ENCODE measurements at places on chromosomes 2 and 18.

DNA sequence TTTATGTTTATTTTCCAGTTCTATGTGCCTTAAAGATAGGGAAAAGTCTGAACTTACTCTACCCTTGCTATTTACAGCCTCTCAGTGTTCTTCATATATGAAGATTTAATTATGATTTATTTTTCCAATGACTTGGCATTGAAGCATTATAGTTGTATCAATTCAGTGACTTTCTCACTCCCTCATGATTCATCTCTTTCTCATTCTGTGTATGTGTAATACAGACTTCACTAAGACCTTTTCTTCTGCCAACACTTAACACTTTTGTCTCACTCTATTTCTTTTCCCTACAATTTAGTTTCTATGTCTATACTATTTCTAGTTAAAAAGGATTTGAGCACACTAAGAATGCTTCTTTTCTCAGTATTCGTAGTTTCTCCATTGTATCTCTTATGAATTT is 1470.3 kb upstream of the ACVR2A start:
- DNase-seq: no peak

- no peak for DNase-seq
Observed at GRCh38 chr2:134943540-134943939, 24.9 kb downstream of the CCNT2 start.

DNA sequence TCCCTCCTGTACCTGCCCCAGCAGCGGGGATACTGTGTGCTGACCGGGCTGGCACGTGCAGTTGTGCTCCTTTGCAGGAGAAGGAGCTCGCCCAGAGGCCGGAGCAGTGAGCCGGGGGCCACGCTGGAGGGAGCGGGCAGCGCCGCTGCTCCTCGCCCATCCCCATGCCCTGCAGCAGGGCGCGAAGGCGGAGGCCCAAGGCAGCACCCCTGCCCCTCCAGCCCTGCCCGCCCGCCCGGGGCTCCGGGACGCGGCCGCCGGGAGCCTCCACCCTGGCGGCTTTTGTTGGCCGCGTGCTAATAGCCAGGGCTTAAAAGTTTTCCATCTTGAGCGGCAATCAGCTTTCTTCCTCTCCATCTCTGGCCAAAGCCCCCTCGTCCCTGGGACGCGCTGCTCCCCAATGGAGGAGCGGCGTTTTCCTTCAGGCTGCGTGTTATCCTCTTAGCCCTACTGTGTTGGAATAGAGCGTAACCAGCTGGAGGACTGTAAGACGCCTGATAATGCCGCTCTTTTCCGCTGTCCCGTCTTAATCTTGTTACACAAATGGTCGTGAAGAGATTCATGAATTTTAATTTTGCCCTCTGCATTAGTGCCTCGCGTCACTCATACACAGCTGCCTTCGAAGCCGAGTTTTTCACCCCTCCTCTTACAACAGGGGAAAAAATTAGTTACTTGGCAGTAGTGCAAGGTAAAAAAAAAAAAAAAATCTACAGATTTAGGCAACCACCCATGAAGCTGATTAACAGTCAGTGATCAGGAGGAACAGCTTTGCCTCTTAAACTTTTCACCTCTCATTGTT is 172.9 kb upstream of the SIX3 start:
- DNase-seq: no peak

DNA sequence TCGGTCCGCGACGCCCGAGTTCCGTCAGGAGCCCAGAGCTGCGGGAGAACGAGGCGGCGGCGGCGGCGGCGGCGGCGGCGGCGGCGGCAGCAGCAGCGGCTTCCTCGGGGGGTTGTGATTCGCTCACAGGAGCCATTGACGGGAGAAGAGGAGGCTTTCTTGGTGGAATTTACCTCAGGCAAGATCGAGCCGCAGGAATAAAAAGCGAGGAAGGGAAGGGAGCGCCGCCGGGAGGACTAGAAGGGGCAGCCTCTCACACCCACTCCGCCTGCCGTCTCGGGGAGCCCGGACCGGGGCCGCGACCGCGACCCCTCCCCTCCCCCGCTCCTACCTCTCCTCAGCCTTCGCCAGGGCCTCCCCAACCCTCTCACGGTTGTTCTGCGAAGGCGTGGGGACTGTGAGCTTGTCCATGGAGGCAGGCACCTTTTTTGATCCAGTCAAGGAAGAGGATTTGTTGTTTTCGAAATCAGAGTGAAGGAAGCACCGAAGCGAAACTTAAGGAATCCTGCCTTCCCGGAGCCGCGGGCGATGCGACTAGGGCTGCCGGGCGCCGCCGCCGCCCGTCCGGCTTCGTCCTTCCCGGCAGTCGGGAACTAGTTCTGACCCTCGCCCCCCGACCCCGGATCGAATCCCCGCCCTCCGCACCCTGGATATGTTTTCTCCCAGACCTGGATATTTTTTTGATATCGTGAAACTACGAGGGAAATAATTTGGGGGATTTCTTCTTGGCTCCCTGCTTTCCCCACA is 506 bp downstream of the BMPR2 start:
- DNase-seq: peak; percentile 52

GRCh38 chr2:263774-264492 is at the start of gene SH3YL1:
Gene SH3YL1, minus strand, starts transcription at chr2:264032. Its CDS starts 48 bp downstream, at chr2:263984.
- DNase-seq: no peak

GRCh38 chr18:35050705-35051195 is 9.5 kb downstream of the MAPRE2 start:
- DNase-seq: peak; percentile 34

DNA sequence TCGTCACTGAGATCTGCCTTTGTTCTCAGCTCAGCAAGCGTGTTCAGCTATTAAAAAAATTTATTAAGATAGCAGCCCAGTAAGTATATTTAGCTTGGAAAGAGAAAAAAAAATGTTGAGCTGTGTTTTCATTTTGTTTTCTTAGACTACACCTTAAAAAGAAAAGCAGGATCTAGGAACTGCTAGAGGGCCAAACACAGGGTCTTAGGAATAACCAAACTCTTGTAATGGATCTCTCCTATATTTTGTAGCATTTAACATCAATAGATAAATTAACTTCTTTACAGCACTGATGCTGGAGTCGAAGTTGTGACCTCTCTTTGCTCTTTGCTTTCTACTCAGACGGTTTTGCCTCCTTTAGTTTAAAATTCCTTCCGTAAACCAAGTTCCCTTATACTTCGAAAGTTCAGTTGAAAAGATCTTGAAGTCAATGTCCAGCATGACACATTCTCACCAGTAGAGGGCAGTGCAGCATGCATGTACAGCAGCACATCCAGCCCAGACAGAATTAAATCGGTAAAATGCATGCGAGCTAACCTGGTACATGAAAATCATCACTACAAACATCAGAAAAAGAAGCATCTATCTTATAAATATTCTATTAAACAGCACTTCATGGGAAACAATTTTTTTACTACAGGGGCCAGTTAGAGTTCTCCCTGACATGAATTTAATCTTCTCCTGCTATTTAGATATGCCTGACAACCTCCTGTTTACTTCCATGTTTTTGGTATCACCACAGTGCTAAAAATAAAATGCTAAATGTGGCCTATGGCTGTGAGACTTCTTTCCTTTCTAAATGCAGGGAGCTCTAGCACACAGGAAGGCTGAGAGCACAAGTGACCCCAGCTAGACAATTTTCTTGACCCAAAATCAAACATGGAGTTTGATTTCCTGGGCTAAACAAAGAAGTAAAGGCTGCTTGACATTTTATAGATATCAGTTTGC is 48.2 kb upstream of the MAP3K20 start:
- DNase-seq: peak; percentile 75

DNA sequence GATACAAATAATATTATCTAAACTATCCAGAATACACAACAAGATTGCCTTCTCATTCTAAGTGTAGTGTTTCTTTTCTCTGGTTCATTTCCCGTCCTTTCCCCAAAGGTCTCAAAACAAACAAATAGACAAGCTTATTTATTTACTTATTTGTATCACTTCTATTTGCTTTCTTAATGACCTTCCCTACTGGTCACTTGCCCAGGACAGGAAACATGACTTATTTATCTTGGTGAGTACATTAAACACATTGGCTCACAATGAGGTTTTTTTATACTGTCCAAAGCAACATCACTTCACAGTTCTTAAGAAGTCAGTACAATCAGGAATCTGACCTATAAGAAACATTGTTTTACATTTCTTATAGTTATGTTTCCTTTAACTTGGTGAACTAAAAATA is 123.3 kb upstream of the KYNU start:
- DNase-seq: no peak

GRCh38 chr2:237449193-237449881 is 35.4 kb upstream of the COL6A3 start:
- DNase-seq: no peak

DNA sequence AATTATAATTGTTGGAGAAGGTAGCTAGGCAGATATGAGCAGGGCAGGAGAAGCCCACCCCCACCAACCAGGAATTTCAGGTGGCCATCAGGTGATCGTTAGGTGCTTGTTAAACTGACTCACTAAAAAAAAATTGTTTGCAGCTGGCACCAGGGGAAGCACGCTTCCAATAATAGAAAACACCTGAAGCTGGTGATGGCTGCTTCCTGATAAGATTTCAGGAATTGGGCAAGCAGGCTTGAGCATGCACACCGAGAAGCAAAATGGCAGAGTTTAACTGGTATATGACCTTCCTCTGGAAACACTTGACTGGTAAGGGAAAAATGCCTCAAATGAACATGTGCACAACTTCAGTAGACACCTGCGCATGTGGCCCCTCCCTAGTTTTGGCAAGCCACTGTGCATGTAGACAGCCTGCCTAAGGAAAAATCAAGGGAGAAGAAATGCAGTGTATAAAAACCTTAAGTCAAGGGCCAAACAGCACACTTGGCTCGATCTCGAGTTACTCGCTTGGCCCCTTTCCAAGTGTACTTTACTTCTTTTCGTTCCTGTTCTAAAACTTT is 292.8 kb downstream of the CCDC85A start:
- no peak for DNase-seq
